ENCODE measurements at places on chromosomes 4 and X.

DNA sequence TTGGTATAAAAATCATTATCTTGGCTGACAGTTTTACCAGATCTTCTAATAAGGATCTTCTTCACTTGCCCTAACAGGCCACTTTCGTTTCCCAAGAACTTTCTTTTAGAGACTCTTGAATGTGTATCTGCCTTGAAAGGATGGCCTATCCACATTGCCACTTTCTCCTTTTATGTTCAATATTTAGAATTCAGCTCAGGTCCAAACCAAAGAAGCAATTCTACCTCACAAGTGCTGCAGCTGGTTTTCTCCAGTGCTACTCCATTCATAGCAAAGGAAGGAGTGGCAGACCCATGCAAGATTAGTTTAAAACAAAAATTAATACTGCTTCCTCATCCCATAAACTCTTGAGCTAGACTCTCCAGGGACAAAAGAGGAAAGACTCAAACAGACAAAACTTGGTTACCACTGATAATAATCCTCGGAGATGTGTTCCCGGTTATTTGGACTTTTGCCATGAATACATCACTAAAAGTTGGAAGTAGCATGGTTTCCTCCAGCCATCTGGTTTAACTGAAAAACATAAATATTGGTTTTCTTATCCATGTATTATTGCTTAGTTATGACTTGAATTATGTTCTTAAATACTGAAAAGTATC is 401.8 kb downstream of the PABPC4L start:
- no peak for DNase-seq

GRCh38 chr4:140809676-140810075 is 53.5 kb upstream of the TBC1D9 start:
- no peak for DNase-seq

- DNase-seq, result no peak
Observed at GRCh38 chr4:89242864-89243732, 64.5 kb downstream of the GPRIN3 start.

DNA sequence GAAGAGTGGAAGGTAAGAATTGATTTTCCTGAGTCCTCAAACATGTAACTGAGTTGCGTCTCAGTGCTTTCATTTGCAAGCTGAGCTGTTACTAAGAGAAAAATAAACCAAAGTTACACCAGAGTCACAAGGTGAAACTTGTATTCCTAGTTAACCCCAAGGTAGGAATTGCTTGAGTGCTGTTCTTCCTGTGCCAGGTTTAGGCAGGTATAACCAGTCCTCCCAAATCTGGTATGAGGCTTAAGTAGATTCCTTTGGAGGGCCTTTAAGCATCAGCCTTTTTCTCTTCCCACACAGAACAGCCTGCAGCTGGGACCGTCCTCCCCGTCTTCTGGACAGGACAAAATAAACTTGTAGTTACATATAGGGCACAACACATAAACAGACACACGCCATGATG is 2.3 kb upstream of the BTC start:
- DNase-seq, result no peak

GRCh38 chr4:825971-826330 is at the start of gene CPLX1:
Gene CPLX1, minus strand, starts transcription at chr4:826129. Its CDS starts 1,607 bp downstream, at chr4:824522.
- no peak for DNase-seq

All from substantia nigra (tissue), 51 donors.